Purkinje cell (primary cell): ENCODE measurements at places on chromosomes 16 and 17. TPM values are rescaled to one million over a fixed set of nuclear protein-coding genes. Genes with fewer than 3 reads are reported as not detected.

The MMP2 gene
- 1.8 and 2.3 TPM in 2 replicates for polyA plus RNA-seq

The FDXR gene
- polyA plus RNA-seq: 0.25 TPM in 1 of 2 replicates, not detected in the other

The TBX6 gene
- not detected in 2 replicates for polyA plus RNA-seq

The PYY gene
- polyA plus RNA-seq: not detected in 2 replicates

The PRDM7 gene
- 0.18 TPM in 1 of 2 replicates, not detected in the other for polyA plus RNA-seq

The PRAC1 gene
- not detected in 2 replicates for polyA plus RNA-seq

The YWHAE gene
- polyA plus RNA-seq: 1,296 and 1,551 TPM in 2 replicates

The JMJD8 gene
- 7.3 and 7.9 TPM in 2 replicates for polyA plus RNA-seq

The TBC1D3E gene
- polyA plus RNA-seq: not detected in 2 replicates

The TEX14 gene
- polyA plus RNA-seq: 0.59 and 2.9 TPM in 2 replicates

The CDC6 gene
- not detected in 2 replicates for polyA plus RNA-seq

The MT1E gene
- polyA plus RNA-seq: 34.2 and 49.3 TPM in 2 replicates
